ENCODE measurements at places on chromosomes 16 and 17.

DNA sequence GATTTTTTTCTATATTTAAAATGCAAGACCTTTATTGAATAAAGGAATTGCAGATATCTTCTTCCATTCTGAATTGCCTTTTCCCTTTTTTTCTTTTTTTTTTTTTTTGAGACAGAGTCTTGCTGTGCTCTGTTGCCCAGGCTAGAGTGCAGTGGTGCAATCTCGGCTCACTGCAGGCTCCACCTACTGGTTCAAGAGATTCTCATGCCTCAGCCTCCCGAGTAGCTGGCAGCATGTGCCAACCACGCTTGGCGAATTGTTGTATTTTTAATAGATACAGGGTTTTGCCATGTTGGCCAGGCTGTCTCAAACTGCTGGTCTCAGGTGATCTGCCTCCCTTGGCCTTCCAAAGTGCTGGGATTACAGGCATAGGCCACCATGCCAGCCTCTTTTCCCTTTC, 151.5 kb downstream of the CEP112 start:
- no peak for DNase-seq

DNA sequence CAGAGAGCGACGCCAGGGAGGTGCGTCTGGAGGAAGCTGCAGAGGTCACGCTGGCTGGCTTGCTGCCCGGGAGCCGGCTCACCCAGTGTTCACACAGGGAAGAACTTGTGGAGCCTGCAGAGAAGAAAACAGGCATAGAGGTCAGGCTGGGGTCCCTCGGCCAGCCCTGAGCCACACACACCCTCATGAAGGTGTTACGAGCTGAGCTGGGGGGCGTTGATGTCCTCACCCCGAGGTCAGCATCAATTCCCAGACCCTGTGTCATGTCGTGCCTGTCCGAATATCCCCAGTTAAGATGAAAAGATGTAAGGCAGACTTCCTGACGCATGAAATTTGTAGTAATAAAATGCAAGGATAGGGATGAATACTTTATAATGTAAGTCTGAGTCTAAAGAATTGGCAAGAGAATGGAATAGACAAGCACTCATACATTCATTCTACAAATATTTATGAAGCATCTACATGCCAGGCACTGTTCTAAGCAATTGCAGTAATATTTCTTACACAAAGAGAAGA, 77.1 kb downstream of the USP31 start:
- DNase-seq, result peak; percentile 83

GRCh38 chr17:22411185-22411784, 719.0 kb downstream of the KCNJ18 start:
- no peak for DNase-seq

DNA sequence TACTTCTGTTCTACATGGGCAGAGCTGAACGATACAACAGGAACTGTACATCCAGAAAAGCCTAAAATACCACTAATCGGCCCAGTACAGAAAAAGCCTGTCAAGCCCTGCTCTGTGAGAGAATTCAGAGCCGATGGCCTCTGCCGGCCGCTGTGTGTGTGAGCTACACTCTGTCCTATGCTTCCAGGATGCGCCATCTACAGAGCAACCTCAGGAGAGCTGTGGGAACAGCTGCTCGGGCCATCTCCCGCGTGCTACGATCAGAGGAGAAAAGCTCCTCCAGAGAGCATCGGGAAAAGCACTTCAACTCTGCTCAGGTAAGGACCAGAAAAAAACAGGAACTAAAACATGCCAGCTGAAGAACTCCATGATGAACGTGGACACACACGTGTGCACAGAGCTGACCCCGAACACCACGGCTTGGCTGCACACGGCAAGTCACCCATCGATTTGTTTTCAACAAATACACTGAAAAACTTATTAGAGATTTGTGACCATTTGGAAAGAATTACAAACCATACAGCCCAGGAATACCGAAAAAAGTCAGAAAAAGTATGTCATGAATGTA, 115.9 kb downstream of the ANKRD11 start:
- no peak for DNase-seq

- no peak for DNase-seq
Measured at GRCh38 chr17:17067257-17067656, 25.0 kb downstream of the MPRIP start.

DNA sequence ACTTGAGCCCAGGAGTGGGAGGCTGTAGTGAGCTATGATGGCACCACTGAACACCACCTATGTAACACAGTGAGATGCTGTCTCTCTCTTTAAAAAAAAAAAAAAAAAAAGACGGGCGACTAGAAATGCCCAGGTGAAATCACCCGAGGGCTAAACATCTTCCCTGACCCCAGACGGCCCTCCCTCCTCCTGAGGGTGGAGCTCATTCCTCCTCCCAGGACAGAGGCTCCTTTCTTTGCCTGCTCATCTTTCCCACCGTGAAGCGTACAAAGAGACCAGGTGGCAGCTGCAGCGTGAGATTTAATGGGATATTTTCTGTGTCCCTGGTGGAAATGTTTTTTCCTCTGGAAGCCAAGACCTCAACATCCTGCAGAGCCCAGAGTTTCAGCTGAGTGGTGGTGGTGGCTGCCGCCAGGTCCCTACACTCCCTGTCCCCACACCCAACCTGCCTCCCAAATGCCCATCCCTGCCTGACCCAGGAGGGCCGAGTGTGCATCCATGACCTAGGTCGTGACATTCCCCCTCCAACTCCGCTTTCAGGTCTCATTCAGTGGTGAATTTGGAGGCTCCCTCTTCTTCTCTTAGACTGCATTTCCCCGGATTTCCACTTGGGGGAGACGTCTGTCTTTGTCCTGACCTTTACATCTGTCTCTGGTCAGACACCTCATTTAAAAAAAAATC, 14.4 kb upstream of the GPRC5B start:
- peak; percentile 52 for DNase-seq

DNA sequence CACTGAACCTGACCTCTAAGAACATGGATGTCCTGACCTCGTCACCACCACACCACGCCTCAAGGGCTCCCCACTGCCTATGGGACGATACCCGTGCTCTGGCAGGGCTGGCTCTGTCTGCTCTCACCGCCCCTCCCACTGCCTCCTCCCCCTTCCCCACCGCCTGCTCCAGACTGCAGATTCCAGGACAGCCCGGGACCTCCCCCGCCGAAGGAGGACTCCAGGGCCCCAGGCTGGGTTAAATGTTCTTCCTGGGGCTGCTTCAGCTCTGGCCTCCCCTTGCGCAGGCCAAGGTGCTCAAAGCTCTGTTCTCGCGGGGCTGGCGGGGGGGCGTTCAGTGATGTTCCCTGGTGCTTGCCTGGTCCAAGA, 3.1 kb downstream of the NPW start:
- DNase-seq, result no peak

GRCh38 chr17:51741458-51741857, 417.1 kb downstream of the CA10 start:
- no peak for DNase-seq

GRCh38 chr17:11705111-11705510, 106.8 kb downstream of the DNAH9 start:
- no peak for DNase-seq

DNA sequence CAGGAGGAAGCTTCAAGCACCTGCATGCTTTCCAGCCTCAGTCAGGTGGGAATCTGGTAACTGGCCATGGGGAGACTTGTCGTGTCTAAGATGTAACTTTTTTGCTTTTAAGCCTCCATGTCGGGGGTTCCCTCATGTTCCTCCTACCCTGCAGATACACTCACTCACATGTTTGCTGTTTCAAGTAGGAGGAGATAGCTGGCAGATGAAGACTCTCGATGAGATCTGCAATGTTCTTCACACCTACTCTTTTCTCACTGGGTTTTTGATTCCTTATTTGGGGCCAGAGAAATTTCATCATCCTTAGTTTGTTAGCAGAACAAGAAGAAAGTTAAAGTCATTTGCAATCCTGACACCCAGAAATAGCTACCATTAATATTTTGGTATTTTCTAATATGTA, 24.7 kb downstream of the UTP4 start:
- no peak for DNase-seq

- no peak for DNase-seq
Measured at GRCh38 chr17:2502871-2503580, 8.7 kb downstream of the METTL16 start.

- DNase-seq, result no peak
Measured at GRCh38 chr17:9976283-9977179, 71.5 kb upstream of the RCVRN start.

DNA sequence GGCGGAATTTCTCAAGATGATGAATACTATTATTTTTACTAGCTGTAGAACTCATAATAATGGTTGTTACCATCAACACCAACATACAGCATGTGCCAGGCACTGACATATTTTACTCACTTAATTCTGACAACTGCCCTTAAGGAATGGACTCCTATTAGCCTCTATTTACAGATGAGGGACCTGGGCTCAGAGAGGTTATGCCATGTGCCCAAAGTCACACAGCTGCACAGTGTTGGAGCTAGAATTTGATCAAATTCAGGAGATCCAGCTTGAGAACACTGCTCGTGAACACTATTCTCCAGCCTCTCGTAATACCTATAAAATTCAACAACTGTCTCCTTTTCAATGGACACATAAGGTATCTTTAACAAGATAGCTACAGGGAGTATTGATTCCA, 97.2 kb downstream of the XYLT1 start:
- no peak for DNase-seq

- no peak for DNase-seq
Measured at GRCh38 chr17:78325076-78325687, 34.7 kb downstream of the SOCS3 start.

DNA sequence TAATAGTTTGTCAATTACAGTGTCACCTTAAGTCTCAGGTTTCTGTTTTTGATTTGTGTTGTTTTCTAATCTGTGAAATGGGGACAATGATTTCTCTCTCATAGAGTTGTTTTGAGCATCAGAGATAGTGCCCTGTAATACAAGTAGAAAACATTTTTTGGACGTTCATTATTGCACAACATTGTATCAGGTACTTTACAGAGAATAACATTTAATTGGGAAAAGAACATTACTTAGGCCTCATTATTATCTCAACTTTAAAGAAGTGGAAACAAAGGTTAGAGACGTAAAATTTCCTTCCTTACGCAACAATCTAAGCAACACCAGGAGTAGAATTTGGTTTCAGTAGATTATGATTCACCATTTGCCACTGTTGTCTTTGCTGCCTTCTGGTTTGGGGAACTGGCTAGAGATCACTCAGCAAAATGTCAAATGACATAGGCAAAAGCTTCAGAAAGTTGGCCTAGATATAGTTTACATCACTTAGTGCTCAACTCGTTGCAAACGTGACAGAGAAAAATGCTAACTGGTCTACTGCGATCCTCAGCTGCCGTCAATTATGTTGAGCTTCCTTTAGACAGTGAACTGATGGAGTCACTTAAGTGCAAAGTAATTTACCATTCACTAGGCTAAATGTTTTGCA, 1026.8 kb downstream of the CDH11 start:
- DNase-seq, result no peak

GRCh38 chr17:82527898-82528297, 8.4 kb downstream of the FOXK2 start:
- no peak for DNase-seq

GRCh38 chr16:19375561-19376158, 42.0 kb upstream of the TMC5 start:
- peak; percentile 42 for DNase-seq

GRCh38 chr16:11088074-11088730, 143.8 kb downstream of the CLEC16A start:
- DNase-seq, result no peak

DNA sequence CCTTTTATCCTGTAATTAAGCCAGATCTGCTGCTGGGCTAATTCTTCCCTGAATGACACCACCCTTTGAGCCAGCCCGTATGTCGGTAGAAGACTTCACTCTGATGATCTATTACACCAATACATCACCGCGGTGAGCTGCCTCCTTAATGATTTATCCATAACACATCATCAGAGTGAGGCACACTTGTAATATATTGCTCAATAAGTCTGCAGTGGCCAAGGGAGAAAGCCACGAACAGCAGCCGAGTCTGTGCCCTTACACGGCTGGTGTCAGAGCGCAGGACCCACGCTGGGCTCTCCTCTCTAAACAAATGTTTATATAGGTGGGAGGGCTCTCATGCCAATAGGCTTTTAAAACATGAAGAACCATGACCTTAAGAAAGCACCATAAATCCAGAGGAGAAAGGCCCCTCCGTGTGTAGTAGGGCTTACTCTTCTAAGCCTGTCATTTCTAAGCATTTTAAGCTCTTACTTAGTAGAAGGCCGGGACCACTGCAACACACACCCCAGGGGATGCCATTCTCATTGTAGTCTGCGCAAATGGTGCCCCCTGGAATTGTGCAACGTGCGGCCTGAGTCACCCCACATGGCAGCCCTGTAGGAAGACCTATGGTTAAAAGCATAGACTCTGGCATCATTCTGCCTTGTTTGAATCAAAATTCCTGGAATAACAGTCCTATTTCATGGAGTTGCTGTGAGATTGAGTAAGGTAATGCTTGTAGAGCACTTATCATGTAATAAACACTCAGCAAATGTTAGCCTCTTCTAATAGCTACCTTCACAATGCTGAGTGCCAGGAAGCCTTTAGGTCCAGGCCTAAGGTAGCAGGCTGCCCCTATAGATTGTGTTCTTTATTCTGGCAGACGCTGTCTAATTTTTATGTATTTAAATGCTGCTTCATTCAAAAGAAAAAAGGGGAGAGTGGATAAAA, 26.1 kb downstream of the MRPS23 start:
- no peak for DNase-seq

GRCh38 chr17:2241823-2242222, 61.8 kb downstream of the SMG6 start:
- no peak for DNase-seq

DNA sequence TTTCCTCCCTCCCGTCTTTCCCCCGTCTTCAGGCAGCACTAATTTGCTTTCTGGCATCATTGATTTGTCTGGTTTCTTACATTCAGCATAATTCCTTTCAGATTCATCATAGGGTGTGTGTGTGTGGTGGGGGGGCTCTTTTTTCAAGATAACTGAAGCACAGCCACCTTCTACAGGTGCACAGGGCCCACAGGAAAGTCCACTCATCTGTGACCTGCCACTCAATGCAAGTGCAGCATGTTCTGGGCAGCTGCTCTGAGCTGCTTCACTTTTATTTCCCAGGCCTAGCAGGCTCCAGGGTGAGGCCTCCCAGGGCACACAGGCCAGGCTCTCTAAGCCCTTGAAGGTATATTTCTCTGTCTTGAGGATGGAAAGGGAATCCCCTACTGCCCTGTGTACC, 35.2 kb upstream of the MYH10 start:
- no peak for DNase-seq

DNA sequence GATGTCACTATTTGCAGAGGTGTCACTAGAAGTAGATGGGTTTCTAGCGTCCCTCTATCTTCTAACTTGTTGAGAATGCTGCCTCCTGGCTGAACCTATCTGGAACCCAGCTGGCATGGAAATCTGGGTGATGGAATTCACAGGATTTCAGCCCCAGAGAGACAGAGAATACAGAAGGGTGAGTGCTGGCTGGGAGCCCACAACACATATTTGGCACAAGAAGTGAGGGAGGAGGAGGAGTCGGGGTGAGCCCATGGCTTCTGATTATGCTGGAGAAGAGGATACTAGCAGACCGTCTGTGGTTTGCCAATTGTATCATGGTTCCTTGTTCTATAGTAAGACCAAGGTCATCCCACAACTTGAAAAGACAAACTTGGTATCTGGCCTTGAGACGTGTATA, 557.8 kb upstream of the SALL1 start:
- no peak for DNase-seq

GRCh38 chr17:19239544-19239943, 2.4 kb downstream of the EPN2 start:
- DNase-seq, result no peak

- no peak for DNase-seq
Measured at GRCh38 chr17:50618941-50619340, 15.7 kb upstream of the ABCC3 start.

Data from kidney capillary endothelial cell (primary cell).